ENCODE measurements at places on chromosomes 16 and 17.
A peak's percentile ranks its signal among the peaks of the same experiment; 100 is the strongest.

DNA sequence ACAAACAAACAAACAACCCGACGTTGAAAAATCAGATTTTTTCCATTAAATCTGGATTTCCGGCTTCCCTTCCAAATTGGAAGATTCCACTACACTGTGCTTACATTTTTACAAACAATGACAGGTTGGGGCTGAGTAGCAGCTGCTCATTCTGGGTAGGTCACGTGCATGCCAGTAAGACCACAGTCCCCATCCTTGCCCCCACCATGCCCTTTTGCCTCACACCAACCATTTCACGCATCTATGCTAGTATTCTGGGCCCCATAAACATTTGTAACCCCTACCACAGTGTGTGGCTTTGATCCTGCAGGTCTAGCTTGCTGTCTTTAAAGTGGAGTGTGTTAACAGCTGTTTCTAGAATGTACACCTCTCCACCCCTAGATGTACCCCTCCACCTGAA is 366.1 kb downstream of the XYLT1 start:
- DNase-seq, result no peak

DNA sequence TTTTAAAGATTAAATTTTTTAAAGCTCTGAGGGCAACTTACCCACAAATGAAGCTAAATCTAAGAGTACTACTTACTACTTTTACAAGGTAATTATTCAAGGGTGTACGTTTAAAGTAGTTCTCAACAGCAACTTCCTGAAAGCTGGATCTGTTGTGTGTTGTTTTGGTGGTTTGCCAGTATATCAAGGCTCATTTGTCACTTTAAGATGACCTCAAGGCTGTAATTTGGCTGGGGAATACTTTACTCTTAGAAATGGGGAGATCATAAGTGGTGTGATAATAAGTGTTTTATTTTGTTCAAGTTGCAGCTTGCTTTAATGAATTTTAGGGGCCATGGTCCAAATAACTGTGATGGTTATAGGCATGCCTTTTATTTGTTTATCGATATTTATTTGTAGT is 30.4 kb downstream of the AP2B1 start:
- DNase-seq, result peak; percentile 18

- no peak for DNase-seq
These were observed 148.8 kb downstream of the KATNIP start for GRCh38 chr16:27698746-27699145.

DNA sequence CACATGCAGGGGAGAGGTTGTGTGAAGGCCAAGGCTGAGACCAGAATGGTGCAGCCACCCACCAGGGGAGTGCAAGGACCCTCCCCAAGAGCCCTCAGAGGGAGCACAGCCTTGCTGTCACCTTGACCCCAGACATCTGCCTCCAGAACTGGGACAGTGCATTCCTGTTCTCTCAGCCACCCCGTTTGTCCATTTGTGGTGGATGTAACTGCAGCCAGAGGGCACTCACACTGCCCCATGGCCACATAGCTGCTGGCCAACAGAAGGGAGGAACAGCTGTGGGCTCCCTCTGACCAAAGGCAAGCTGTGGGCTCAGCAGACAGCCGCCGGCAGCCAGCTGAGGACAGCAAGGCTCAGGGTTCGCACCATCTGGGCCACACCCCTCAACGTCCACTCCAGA is 49.8 kb upstream of the KLHDC4 start:
- DNase-seq, result no peak

GRCh38 chr17:63491977-63492618 is 15.2 kb downstream of the ACE start:
- DNase-seq, result no peak

GRCh38 chr17:43771463-43771862 is 7.3 kb downstream of the DUSP3 start:
- DNase-seq, result no peak

GRCh38 chr16:2204416-2205103 is 694 bp upstream of the MLST8 start:
- DNase-seq, result no peak

DNA sequence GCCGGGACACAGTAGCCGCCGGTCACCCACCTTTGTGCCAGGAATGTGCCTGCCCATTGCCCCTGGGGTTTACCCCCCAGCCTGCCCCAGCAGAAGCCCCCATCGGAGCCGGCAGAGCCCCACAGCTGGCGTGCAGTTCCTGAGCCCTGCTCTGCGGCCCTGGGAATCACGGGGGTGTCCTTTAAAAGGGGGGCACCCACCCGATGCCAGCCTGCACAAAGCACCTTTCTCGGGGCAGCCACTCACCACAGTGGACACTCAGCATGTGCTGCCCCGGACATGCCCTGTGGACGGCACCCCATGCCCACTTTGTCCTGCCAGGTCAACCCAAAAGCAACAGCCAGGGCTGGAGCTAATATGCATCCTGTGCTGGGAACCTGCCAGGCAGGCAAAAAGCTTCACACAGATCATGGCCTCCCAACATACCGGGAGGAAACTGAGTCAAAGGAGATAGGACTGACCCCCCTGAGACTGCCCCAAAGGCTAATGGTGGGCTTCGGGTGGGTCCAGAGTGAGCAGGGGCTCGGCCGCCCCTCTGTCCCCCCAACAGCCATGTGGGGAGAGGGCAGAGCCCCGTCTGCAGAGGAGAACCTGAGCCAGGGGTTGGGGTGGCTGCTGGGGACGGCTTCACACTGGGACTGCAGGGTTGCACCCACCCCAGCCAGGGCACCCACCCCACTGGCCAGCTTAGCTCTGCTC is 45.8 kb upstream of the ZC3H18 start:
- no peak for DNase-seq

DNA sequence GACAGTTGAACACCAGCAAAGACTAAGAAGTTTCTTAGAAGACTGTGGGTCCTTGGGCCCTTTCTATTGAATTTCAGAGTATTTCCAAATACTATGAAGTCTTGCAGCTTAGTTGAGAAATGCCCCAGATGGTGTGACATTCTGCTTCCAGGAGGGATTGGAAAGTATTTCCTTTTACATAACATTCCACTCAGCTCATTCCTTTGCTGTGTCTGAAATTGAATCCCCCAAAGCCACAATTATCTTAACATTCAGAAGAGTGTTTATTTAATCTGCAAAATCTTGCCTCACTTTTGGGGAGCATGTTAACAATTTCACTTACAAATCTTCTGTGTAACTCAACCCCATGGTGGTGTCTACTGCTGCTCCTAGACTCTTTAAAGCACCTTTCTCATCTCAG is 307.7 kb downstream of the WWOX start:
- no peak for DNase-seq

DNA sequence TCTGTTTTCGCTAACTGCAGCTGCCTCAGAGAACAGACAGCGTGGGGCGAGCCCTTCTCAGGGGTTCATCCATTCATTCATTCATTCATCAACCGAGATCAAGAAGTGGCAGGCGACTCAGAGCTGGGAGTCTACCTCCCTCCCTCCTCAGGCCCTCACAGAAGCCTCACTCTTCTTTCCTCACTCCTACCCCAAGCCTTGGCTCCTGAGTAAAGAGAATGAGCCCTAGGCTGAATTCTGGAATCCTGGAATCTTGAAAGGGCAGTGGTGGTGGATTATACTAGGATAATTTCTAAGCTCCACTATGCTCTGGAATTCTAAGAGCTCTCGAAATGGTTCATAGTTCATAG is 2.3 kb upstream of the DLX3 start:
- no peak for DNase-seq

DNA sequence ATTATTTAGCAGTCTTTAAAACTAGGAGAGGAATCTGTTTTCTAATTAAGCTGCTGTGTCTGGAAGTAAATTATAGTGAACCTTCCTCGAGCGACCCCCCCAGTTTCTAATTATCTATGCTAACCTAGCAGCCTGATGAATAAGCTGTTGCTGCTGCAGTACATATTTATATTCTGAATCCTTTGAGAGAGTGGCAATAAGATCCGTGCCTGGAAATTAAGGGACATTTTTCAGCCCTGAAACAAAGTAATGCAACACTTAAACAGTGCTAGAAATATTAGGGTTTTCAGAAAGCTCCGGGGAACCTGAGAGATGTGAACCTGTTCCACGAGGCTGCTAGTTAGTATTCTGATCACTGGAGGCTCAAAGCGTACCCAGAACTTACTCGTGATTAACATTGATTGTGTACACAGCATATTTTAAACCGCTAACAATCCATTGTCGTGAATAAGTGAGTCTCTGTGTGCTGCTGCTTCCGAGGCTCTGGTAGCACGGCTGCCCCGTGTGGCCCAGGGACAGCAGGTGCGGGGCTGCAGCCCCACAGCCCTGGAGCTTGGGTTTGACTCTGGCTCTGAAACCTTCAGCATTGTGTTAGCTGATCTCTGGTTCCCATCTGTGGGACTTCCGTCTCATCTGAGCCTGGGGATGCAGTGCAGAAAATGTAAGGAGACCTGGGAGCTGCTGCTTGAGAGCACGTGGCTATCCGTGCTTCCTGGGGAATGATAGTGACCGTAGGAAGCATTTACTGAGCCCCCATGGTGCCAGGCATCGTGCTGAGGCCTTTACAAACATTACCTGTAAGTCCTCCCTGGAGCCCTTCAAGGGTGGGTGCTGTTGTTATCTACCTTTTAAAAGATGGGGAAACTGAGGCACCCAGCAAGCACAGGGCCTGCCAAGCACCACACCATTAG is 190.9 kb upstream of the CHMP6 start:
- DNase-seq, result no peak

- DNase-seq, result peak; percentile 85
These were observed 15.1 kb downstream of the SAMD14 start for GRCh38 chr17:50114849-50115357.

DNA sequence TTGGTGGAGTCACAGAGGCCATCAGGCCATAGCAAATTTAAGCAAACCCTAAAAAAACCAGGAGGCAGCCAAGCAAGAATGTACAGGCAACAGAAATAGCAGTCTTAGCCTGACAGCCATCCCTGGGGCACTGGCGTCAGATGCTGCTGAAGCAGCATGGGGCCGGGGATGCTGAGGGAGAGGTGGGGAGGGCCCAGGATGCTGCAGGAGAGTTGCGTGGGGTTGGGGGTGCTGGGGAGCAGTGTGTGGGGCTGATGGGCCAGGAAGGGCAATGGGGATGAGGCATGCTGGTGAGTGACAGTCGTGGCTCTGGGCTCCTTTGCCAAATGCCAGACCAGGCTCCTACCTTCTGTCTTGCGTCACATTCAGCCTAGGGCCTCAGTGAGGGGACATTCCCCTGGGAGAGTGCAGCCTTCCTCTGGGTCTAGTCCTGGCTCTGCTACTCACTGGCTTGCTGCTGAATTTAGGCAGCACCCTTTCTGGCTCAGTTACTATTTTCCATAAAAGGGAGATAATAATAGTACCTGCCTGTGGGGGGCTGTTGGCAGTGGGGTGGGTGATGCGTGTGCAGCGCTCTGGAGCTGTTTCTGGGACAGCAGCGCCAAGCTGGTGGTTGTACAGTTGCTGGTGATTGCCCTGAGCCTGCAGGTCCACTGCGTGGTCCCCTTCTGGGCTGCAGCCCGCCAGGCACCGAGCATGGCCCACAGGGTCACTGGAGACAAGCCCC is 88.1 kb downstream of the AMFR start:
- DNase-seq, result no peak

DNA sequence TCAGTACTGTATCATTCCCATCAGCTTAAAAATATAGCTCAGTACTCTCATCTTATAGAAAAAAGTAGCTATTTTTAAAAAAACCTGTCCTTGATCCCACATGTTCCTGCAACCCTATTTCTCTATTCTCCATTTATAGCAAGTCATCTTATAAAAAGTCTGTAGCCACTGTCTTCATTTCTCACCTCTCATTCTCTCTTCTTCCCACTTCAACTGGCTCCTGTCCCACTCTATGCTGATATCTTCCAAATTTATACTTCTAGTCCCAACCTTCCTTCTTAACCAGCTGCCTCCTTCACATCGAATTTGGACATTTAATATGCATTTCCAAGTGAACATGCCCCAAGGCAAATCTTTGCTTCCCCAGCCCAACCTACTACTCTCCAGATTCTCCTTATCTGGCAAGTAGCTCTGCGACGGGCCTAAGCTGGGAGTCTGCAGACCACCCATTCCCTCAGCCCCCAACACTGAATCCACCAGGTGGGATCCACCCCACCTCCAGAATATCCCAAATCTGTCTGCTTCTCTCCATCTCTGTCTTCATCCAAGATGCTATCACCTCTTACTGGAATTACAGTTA is 52.0 kb upstream of the TANC2 start:
- no peak for DNase-seq

- DNase-seq, result no peak
These were observed 8.4 kb upstream of the SPATA2L start for GRCh38 chr16:89709716-89710432.

DNA sequence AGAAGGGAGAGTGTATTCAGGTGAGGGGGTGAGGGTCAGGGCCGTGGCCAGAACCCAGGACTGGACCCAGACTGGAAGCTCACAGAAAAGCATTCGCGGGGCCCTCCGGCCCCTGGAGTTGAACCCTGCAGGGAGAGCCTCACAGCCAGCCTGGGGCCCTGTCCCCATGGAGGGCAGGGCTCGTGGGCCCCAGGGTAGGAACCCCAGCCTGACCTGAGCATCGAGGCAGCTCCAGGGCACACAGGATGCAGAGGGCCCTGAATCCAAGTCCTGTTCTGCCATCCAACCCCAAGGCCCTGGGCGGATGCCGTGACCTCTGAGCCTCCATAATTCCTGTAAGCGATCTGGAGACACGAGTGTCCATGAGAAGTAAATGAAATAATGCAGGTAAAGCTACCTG is 79.1 kb downstream of the MGAT5B start:
- DNase-seq, result no peak

GRCh38 chr17:1724351-1724868 is at the start of gene WDR81:
TSS of gene WDR81 (plus strand) at chr17:1724704. CDS start at chr17:1724960, 256 bp downstream.
- peak; percentile 83 for DNase-seq

DNA sequence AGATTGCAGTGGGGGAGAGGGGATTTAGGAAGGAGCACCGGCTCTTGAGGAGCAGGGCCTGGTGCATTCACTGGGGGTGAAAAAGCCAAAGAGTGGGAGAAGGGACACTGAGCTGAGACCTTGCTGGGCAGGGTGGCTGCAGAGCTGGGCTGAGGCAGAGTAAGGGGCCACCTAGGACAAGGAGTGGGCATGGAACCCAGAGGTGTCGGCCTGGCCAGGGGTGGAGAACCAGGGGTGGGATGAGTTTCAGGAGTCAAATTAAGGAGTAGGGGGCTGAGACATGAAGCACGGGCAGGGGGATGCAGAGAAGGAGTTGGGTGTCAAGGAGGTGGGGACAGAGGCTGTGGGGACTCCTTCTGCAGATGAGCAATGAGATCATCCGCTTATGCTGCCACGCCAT is 20.1 kb downstream of the DNAH2 start:
- DNase-seq, result no peak

- DNase-seq, result no peak
These were observed 128.7 kb downstream of the RPTOR start for GRCh38 chr17:80673152-80673920.

DNA sequence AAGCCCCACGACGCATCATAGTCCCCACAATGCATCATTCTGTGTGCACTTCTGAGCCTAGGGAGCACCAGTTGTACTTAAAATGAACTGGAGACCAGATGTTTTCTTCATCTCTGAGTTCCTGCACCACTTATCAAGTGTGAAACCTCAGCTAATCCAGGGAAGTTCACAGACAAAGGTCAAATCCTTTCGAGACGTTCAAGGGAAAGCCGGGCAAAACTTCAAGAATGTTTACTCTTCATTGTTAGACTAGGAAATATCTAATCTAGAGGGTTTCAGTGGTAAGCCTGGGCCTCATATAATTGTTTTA is 4.6 kb upstream of the PMP22 start:
- DNase-seq, result no peak

GRCh38 chr16:50880926-50881325 is 139.0 kb downstream of the CYLD start:
- no peak for DNase-seq

- no peak for DNase-seq
These were observed 21.2 kb downstream of the CNGB1 start for GRCh38 chr16:57949595-57950238.
